Vagina (tissue), 2 donors: ENCODE measurements at places on chromosomes 7 and 10. TPM values are rescaled to one million over a fixed set of nuclear protein-coding genes. Genes with fewer than 3 reads are reported as not detected.
A peak's percentile ranks its signal among the peaks of the same experiment; 100 is the strongest.

Gene KCNIP2
- total RNA-seq, result 5.9 TPM

GRCh38 chr7:157513162-157513621 lies 176.4 kb downstream of the DNAJB6 start:
- no peaks in the 10 kb centered on the region for H3K27me3 ChIP-seq
- H3K36me3 ChIP-seq, result no peaks in the 10 kb centered on the region
- H3K4me1 ChIP-seq, result no peaks in the 10 kb centered on the region
- no peak overlapping the region for H3K27ac ChIP-seq
- DNase-seq, result peak; percentile 87

Gene TMEM270
- total RNA-seq, result not detected

GRCh38 chr7:158410720-158411119 lies 176.9 kb downstream of the PTPRN2 start:
- H3K27me3 ChIP-seq, result no peaks in the 10 kb centered on the region
- no peaks in the 10 kb centered on the region for H3K4me1 ChIP-seq
- H3K36me3 ChIP-seq, result no peaks in the 10 kb centered on the region
- no peak overlapping the region for H3K27ac ChIP-seq
- no peak for DNase-seq

GRCh38 chr10:14084875-14085274 lies 245.8 kb downstream of the FRMD4A start:
- no peaks in the 10 kb centered on the region for H3K4me1 ChIP-seq
- H3K36me3 ChIP-seq, result no peaks in the 10 kb centered on the region

Gene TAS2R3
- 1.5 TPM for total RNA-seq

Gene SFTPA2
- total RNA-seq, result 0.74 TPM

GRCh38 chr10:119138346-119139306 lies 26.9 kb downstream of the SFXN4 start:
- H3K4me3 ChIP-seq, result no peak overlapping the region
- DNase-seq, result no peak
- no peak overlapping the region for H3K27ac ChIP-seq
- H3K27me3 ChIP-seq, result no peaks in the 10 kb centered on the region
- no peaks in the 10 kb centered on the region for H3K4me1 ChIP-seq
- H3K36me3 ChIP-seq, result peaks cover 19% of the 10 kb centered on the region

- no peak overlapping the region for H3K27ac ChIP-seq
- no peaks in the 10 kb centered on the region for H3K27me3 ChIP-seq
- H3K36me3 ChIP-seq, result no peaks in the 10 kb centered on the region
- no peak for DNase-seq
- no peaks in the 10 kb centered on the region for H3K4me1 ChIP-seq
Measured at GRCh38 chr7:95520136-95520535, 34.4 kb downstream of the ASB4 start.

GRCh38 chr7:4437916-4438315 lies 244.2 kb upstream of the FOXK1 start:
- no peak for DNase-seq
- H3K36me3 ChIP-seq, result no peaks in the 10 kb centered on the region
- no peaks in the 10 kb centered on the region for H3K27me3 ChIP-seq
- no peak overlapping the region for H3K4me3 ChIP-seq
- no peaks in the 10 kb centered on the region for H3K4me1 ChIP-seq

Gene AGBL3
- 4.9 TPM for total RNA-seq

GRCh38 chr10:17751781-17752445 lies at the start of gene TMEM236:
Gene TMEM236, plus strand, starts transcription at chr10:17752201. Its CDS starts 95 bp downstream, at chr10:17752296.
- no peak within 1 kb of the TSS for H3K4me3 ChIP-seq
- H3K27me3 ChIP-seq, result no peaks in the 10 kb centered on the region
- no peaks in the 10 kb centered on the region for H3K4me1 ChIP-seq

- H3K4me1 ChIP-seq, result peaks cover 60% of the 10 kb centered on the region
- H3K4me3 ChIP-seq, result no peak overlapping the region
- H3K27ac ChIP-seq, result no peak overlapping the region
- DNase-seq, result no peak
Measured at GRCh38 chr7:41977151-41977651, 259.8 kb downstream of the GLI3 start.

DNA sequence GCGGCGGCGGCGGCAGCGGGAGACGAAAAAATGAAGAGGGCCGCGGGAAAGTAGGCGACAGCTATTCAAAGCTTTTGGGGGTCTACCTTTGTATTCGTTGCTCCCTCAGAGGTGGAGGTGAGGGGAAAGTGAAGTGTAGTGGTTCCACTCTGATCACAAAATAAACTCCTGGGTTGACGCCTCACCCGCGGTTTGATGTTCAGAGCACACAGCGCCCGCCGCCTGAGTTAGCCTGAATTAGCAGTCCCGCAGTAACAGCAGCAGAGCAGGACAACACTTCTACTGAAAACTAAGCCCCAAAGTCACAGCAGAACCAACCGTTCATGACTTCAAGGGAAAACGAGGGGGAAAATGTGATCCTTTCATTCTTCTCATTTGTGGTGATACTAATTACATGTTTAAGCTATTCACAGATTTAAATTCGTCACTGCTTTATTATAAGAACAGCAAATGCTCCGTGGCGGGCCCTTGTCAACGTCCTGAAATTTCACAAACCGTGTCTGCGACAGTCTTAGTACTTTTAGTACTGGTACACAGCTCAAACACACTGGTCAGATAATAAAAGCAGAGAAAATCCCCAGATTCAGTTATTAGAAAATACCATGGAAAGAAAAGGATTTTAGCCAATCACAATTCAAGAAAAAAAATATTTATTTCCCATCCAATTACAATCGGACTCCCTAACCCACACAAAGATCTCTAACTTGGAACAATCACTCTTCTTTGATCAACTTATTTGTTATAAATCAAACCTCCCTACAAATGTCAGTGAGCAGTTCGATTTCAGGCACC lies 563 bp upstream of the JMJD1C start:
- peaks cover 9% of the 10 kb centered on the region for H3K4me1 ChIP-seq
- H3K36me3 ChIP-seq, result no peaks in the 10 kb centered on the region
- H3K27me3 ChIP-seq, result no peaks in the 10 kb centered on the region
- H3K4me3 ChIP-seq, result peak overlapping the region; percentile 87

- peaks cover 16% of the 10 kb centered on the region for H3K36me3 ChIP-seq
- H3K4me3 ChIP-seq, result no peak overlapping the region
- peaks cover 6% of the 10 kb centered on the region for H3K4me1 ChIP-seq
- H3K27ac ChIP-seq, result no peak overlapping the region
- DNase-seq, result no peak
Measured at GRCh38 chr10:132650611-132651250, 113.1 kb downstream of the INPP5A start.

- no peaks in the 10 kb centered on the region for H3K36me3 ChIP-seq
- DNase-seq, result no peak
- H3K27me3 ChIP-seq, result no peaks in the 10 kb centered on the region
- H3K4me3 ChIP-seq, result no peak overlapping the region
- H3K4me1 ChIP-seq, result peaks cover 70% of the 10 kb centered on the region
Measured at GRCh38 chr10:59878289-59878688, 28.1 kb downstream of the CCDC6 start.

- H3K4me3 ChIP-seq, result no peak overlapping the region
- no peaks in the 10 kb centered on the region for H3K4me1 ChIP-seq
- no peak for DNase-seq
- H3K27ac ChIP-seq, result no peak overlapping the region
- H3K27me3 ChIP-seq, result no peaks in the 10 kb centered on the region
- H3K36me3 ChIP-seq, result no peaks in the 10 kb centered on the region
Measured at GRCh38 chr7:116942504-116942903, 10.8 kb upstream of the ST7 start.

Gene NKX2-3
- not detected for total RNA-seq

DNA sequence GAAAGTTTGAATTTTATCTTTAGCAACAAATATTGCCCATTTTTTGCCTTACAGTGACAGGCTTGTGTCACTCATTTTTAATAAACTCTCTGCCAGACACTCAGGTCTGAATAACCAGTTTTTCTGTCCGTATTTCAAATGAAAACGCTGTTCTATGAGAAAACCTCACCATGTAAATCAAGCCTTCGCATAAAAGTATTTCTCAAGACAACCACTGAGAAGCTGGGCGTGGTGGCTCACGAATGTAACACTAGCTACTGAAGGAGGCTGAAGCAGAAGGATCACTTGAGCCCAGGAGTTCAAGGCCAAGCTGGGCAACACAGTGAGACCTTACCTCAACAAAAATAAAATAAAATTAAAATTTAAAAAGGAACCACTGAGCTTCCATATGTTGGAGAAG lies 339.3 kb downstream of the PARD3 start:
- DNase-seq, result no peak
- H3K27me3 ChIP-seq, result no peaks in the 10 kb centered on the region
- no peak overlapping the region for H3K27ac ChIP-seq
- no peaks in the 10 kb centered on the region for H3K36me3 ChIP-seq

DNA sequence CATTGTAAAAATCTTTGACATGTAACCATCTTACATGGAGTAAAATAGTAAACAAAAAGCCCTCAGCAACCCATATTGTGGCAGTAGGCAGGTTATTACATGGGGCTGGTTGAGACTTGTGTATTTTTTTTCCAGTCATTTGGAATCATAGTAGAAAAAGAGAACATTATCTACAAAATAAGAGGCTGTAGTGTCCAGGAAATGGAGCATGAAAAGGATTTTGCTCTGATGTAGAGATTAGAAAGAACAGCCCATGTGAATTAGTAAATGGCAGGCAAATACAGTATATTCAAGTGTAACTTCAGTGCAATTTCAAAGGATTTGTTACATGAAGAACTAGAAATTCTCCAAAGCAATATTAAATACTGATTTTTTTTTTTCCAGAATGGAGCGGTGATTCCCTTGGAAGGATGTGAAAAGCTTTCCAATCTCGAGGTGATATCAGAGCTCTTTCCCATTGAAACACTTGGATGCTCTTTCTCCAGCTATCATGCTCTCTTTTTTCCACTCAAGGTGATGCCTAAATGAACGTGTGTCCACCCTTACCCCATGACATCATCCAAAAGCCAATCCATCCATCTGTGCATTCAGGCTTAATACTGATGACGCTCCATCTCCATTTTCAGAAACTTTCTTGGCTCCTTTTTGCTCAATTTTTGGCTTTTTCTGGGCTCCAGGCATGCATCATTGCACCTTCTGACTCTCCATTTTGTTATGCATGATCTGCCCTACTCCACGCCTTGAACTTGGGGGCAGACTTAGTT lies 1034.7 kb downstream of the TYW1 start:
- H3K4me1 ChIP-seq, result no peaks in the 10 kb centered on the region
- H3K27ac ChIP-seq, result no peak overlapping the region
- H3K4me3 ChIP-seq, result no peak overlapping the region
- no peaks in the 10 kb centered on the region for H3K27me3 ChIP-seq
- no peaks in the 10 kb centered on the region for H3K36me3 ChIP-seq
- DNase-seq, result no peak

Gene HGF
- 15.0 TPM for total RNA-seq

Gene DGKI
- total RNA-seq, result 1.2 TPM

Gene CRHR2
- not detected for total RNA-seq

Gene GIMAP5
- 24.1 TPM for total RNA-seq

Gene AGR2
- total RNA-seq, result not detected

DNA sequence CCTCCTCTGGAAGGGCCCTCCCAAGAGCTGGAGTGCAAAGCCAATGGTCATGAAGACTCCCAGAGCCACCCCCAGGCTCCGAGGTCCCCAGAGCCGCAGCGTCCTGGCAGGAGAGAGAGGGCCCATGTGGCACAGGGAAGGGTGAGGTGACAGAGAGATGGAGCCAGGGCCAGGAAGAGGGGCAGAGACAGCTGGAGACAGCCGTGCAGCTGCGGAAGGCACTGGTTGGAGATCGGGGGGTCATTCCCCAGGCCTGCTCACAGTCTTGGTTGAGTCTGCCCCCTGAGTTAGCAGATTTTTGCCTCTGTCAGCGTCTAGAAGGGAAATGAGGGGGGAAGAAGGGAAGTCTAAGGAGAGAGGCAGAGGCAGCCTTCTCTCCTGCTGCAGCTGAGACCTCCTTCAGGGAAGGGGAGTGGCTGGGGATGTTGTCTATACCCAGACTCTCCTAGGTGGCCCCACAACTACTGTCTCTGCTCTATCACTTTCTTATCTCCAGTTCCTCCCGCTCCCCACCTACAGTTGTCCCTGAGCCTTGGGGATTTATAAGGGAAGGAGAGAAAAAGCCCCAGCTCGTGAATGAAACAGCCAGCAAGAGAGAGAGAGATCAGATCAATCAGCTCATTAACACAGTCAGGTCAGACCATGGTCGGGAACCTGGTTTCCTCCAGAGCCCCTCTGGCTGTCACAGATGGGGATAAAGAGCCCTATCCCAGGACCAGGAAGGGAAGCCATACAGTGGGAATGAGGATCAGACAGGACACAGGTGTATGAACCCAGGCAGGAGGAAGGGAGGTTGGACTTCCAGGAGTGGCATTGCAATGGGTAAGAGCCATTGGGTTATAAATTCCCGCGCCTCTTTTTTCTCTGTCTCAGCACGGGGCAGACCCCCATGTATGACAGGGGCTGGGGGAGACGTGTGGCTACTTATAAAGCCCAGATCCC lies 1.2 kb downstream of the GAL3ST4 start:
- no peak for DNase-seq
- H3K4me3 ChIP-seq, result peak overlapping the region; percentile 56
- no peaks in the 10 kb centered on the region for H3K36me3 ChIP-seq
- peaks cover 31% of the 10 kb centered on the region for H3K4me1 ChIP-seq
- peak overlapping the region; percentile 75 for H3K27ac ChIP-seq

GRCh38 chr7:130669085-130669700 lies 645 bp upstream of the COPG2 start:
- no peaks in the 10 kb centered on the region for H3K27me3 ChIP-seq
- peaks cover 12% of the 10 kb centered on the region for H3K4me1 ChIP-seq
- DNase-seq, result no peak
- H3K36me3 ChIP-seq, result no peaks in the 10 kb centered on the region
- H3K4me3 ChIP-seq, result peak overlapping the region; percentile 78

- H3K36me3 ChIP-seq, result no peaks in the 10 kb centered on the region
- no peaks in the 10 kb centered on the region for H3K27me3 ChIP-seq
- DNase-seq, result no peak
- H3K27ac ChIP-seq, result no peak overlapping the region
- H3K4me1 ChIP-seq, result no peaks in the 10 kb centered on the region
Measured at GRCh38 chr10:55837273-55837672, 523.8 kb downstream of the ZWINT start.

Gene SAMD9
- total RNA-seq, result 9.3 TPM

Gene ZCCHC24
- total RNA-seq, result 57.0 TPM

DNA sequence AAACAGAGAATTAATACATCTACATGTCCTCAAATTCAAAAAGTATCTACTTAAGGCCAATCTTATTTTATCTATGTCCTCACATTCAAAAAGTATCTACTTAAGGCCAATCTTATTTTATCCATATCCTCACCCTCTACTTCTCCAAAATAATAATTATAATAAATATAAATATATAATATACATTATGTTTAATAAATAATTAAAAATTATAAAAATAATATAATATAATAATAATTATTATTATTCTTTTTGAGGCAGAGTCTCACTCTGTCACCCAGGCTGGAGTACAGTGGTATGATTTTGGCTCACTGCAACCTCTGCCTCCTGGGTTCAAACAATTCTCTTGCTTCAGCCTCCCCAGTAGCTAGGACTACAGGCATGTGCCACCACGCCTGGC lies 784.9 kb downstream of the DNAJB9 start:
- no peak for DNase-seq
- H3K4me1 ChIP-seq, result no peaks in the 10 kb centered on the region
- no peak overlapping the region for H3K27ac ChIP-seq
- no peak overlapping the region for H3K4me3 ChIP-seq
- no peaks in the 10 kb centered on the region for H3K27me3 ChIP-seq

Gene KIF5B
- 74.2 TPM for total RNA-seq

Gene LBX1
- not detected for total RNA-seq
